Naive B cell (primary cell): ENCODE measurements at places on chromosomes 16 and 17. TPM values are rescaled to one million over a fixed set of nuclear protein-coding genes. Genes with fewer than 3 reads are reported as not detected.

Gene ACE
- polyA plus RNA-seq, result not detected

Gene ADAM11
- not detected for polyA plus RNA-seq

Gene KDM8
- polyA plus RNA-seq, result 3.2 TPM

GRCh38 chr17:36722121-36722902 lies 120.9 kb downstream of the MRM1 start:
- peak overlapping the region; percentile 86 for H3K4me3 ChIP-seq
- peaks cover 38% of the 10 kb centered on the region for H3K4me1 ChIP-seq
- H3K27me3 ChIP-seq, result peaks cover 14% of the 10 kb centered on the region
- peak; percentile 77 for DNase-seq
- H3K27ac ChIP-seq, result peak overlapping the region; percentile 90
- H3K36me3 ChIP-seq, result peaks cover 29% of the 10 kb centered on the region

- H3K27me3 ChIP-seq, result peaks cover 58% of the 10 kb centered on the region
- no peak for DNase-seq
- H3K4me1 ChIP-seq, result no peaks in the 10 kb centered on the region
- H3K36me3 ChIP-seq, result no peaks in the 10 kb centered on the region
- no peak overlapping the region for H3K4me3 ChIP-seq
Measured at GRCh38 chr16:77402118-77402517, 32.7 kb downstream of the ADAMTS18 start.

DNA sequence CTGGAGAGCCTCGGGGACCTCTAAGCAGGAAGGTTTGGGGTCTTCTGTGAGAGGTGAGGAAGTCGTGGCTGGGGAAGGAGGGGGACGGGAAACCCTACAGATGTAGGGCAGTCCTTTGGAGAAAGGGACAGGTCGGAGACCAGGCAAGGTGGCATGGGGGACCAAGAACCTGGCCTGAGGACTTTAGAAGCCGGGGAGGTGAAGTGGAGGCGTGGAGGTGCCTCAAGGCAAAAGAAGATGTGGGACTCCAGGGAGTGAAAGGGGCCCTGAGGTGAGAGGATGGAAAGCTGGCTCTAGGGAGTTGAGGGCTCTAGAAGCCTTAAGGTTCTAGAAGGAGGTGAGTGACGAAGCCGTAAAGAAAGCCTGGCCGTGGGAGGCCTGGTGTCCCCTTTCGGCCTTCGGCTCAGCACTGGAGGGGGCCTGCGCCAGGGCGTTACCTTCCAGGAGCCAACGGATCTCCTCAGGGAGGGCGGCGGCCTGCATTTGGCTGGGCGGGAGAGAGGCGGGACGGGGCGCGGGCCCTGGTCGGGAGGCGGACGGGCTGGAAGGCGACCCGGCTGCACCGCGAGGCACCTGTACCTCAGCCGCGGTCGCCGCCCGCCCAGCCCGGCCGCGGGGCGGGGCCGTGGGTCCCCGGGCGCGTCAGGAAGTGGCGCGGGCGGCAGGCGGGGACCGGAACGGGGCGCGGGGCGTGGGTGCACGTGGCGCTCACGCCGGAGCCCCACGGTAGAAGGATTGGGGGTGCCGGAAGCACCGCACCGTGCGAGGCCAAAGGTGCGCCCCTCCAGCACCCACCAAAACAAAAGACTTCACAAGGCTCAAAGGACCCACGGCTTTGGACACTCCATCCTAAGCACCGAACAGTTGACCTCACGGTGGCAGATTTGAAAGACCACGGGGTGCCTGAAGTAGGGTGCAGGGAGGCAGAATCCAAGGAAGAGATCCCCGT lies at the start of gene SKAP1:
Gene SKAP1 (minus strand): TSS at position 577 of the 949 bp plus-strand sequence.
- H3K27ac ChIP-seq, result peak within 1 kb of the TSS; percentile 100
- peaks cover 24% of the 10 kb centered on the region for H3K27me3 ChIP-seq
- H3K4me1 ChIP-seq, result peaks cover 77% of the 10 kb centered on the region

GRCh38 chr17:16456742-16457316 lies 35.2 kb downstream of the LRRC75A start:
- H3K27me3 ChIP-seq, result no peaks in the 10 kb centered on the region
- no peak overlapping the region for H3K27ac ChIP-seq
- DNase-seq, result no peak
- no peak overlapping the region for H3K4me3 ChIP-seq

DNA sequence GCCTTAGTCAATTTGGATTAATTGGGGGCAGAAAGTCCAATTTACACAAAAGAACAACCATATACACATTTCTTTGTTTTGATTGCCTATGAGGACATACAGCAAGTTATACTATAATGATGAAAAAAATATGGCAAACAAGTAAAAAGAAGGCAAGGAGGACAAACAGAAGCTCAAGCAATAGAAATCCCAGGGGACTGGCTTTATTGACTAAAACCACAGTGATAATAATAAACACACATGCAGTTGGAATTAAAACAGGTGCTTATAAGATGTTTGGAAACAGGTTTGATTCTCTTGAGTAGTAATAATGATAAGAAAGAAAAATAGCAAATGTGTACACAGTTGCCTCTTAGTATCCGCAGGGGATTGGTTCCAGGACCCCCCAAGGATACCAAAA lies 176.4 kb downstream of the SHISA9 start:
- H3K27me3 ChIP-seq, result peaks cover 14% of the 10 kb centered on the region
- no peaks in the 10 kb centered on the region for H3K4me1 ChIP-seq
- no peak overlapping the region for H3K4me3 ChIP-seq

GRCh38 chr17:1630662-1631061 lies 2.0 kb upstream of the SLC43A2 start:
- H3K36me3 ChIP-seq, result no peaks in the 10 kb centered on the region
- H3K4me3 ChIP-seq, result peak overlapping the region; percentile 90
- H3K27ac ChIP-seq, result peak overlapping the region; percentile 92
- H3K4me1 ChIP-seq, result peaks cover 43% of the 10 kb centered on the region
- no peaks in the 10 kb centered on the region for H3K27me3 ChIP-seq

- no peak overlapping the region for H3K27ac ChIP-seq
- no peak for DNase-seq
- no peaks in the 10 kb centered on the region for H3K4me1 ChIP-seq
- peaks cover 3% of the 10 kb centered on the region for H3K27me3 ChIP-seq
- no peaks in the 10 kb centered on the region for H3K36me3 ChIP-seq
Measured at GRCh38 chr16:46569231-46569735, 51.9 kb downstream of the SHCBP1 start.
